ENCODE measurements at places on chromosomes 7 and 10. TPM values are rescaled to one million over a fixed set of nuclear protein-coding genes. Genes with fewer than 3 reads are reported as not detected.

HECW1 gene
- polyA plus RNA-seq: not detected

RAPGEF5 gene
- polyA plus RNA-seq: 0.86 TPM

LRRC4 gene
- not detected for polyA plus RNA-seq

NAT16 gene
- not detected for polyA plus RNA-seq

ABCC2 gene
- polyA plus RNA-seq: 0.14 TPM

CPEB3 gene
- 1.6 TPM for polyA plus RNA-seq

MRM2 gene
- 35.6 TPM for polyA plus RNA-seq

CFAP69 gene
- polyA plus RNA-seq: not detected

CYP2C8 gene
- 0.24 TPM for polyA plus RNA-seq

GRCh38 chr10:127142856-127143255 is 53.5 kb downstream of the INSYN2A start:
- no peak for DNase-seq

DNA sequence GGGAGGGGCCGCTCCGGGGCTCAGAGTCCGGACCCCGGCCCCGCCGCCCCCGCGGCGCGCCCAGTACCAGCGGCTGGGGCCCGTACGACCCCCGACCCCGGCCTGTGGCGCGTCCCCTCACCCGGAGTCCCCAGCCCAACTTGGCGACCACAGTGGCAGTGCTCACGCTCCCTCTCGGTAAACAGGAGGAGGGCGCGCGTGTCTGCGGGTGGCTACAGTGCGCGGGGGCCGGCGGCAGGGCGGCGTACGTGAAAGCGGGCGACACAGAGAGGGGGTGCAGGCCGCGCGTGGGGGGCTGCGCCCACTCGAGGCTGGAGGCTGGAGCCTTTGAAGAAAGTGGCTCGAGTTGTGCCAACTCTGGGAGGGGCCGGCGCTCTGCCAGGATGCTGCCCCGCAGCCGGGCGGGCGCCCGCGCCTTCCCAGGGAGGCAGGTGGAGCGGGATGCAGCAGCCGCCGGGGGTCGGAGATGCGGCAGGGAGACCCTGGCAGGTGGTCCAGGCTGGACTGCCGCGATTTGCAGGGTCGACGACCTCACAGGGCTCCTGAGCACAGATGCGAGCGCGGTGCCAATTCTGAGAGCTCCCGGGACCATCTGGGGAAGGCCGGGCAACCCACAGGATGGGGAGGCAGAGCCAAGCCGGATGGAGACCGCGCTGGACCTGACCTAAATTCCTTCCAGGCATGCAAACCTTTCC is 655 bp downstream of the PTPRE start:
- no peak for DNase-seq

DNA sequence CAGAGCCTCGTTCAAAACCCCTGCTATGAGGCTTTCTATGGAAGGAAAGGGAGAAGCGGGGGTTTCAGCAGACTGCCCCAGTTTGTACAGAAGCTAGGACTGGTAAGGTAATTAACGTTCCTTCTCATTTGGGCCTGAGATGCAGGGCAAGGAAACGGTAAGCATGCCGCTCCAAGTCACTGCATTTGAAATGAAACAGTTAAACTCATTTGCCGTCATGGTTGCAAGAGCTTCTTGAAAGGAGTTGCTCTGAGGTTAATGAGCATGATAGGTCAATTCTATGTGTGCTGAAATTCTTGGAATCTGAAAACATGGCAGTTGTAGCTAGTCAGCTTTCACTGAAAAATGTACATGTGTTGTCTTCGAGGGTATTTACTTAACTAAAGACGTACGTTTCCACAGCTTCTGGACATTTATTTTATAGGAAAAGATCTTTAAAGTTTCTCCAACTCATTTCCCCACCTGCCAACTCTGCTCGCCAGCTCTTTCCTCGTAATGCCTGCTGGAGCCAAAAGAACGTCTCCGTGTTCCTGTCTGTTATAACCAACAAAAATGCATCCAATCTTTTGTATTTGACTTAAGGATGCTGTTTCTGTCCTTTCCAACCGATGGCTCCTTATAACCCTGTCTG is 73.3 kb downstream of the ADAM12 start:
- no peak for DNase-seq

- no peak for DNase-seq
Measured at GRCh38 chr10:6114805-6115341, 26.0 kb downstream of the RBM17 start.

DNA sequence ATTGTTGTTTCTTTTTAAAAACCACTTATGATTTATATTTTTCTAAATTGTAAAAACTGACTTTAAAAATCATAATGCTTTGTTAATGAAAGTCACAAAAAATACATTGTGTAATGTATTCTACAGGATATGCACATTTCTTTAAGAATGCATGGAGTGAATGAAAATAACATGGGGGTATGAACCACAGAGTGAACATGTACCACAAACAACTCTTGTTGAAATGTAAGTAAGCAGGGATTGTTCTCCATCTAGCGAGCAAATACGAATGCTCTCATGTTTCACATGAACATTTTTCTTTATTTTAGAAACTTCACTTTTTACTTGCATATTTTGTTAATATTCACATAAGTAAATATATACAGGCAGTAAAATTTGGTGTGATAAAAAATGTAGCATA is 35.6 kb upstream of the LAMB4 start:
- DNase-seq: no peak

DNA sequence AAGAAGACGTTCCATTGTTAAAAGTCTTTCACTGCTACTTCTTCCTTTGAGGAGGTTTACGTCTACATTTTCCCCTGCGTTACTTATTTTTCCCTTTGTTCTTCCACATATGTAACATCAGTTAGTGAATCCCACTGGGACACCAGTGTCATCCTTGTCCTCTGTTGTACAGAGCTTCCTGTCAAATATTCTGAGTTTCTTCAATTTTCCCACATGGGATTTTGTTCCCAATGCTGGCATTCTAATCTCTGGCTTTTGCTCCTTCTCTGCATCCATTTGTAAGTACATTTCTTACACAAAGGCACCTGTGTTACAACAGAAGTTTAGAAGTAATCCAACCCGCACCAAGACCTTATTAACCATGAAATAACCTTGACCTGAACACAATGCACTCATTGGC is 627.4 kb upstream of the PFKP start:
- DNase-seq: no peak

DNA sequence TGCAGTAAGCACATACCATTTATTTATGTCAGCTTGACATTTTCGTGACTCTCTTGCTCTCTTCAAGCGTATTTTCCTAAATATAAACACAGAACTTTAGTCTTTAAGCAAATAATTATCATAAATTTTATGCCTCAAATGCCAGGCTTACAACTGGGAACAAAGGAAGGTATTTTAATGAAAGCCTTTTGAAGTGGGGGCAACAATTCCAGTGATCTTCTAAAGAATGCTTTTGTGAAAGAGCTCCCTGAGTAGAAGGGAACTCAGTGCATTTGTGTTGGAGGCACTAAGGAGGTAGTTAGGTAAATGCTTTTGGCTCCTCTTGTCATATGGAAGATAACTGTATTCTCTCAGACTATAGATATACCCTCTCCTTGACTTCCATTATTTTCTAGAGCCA is 104.9 kb downstream of the VPS50 start:
- no peak for DNase-seq

DNA sequence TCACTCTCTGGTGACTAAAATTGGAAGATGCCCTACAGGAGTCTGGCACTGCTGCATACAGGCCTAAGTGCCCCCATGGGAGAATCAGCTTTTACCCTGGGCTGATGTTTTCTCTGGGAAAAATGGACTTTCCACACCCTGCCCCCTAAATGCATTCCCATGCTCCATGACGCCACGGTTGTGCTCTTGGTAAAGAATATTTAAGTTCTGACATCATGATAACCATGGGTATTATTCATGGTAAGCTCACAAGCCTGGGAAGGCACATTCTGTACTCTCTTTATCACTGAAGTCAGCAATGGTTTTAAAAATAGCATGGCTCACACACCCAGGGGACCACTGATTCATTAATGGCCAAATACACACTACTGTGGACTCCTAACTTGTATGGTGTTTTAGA is 43.4 kb downstream of the HIPK2 start:
- no peak for DNase-seq

GRCh38 chr7:29510028-29510427 is 53.6 kb upstream of the PRR15 start:
- no peak for DNase-seq

- DNase-seq: no peak
Measured at GRCh38 chr10:21159669-21160068, 262.6 kb upstream of the NEBL start.

DNA sequence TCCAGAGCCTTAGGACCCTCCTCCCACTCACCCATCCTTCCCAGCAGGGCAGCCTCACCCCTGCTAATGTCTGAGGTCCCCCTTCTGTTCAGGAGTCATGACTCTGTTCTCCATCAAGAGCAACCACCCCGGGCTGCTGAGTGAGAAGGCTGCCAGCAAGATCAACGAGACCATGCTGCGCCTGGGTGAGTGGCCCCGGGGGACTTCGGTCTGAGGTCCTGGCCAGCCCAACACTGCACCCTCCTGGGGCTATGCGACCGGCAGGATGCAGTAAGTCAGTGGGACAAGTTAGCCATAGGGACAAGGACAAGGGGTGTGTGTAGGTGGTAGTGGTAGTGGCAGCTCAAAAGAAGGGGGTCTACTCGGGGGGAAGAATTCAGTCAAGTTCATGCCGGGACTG is 16.2 kb upstream of the AHCYL2 start:
- no peak for DNase-seq

DNA sequence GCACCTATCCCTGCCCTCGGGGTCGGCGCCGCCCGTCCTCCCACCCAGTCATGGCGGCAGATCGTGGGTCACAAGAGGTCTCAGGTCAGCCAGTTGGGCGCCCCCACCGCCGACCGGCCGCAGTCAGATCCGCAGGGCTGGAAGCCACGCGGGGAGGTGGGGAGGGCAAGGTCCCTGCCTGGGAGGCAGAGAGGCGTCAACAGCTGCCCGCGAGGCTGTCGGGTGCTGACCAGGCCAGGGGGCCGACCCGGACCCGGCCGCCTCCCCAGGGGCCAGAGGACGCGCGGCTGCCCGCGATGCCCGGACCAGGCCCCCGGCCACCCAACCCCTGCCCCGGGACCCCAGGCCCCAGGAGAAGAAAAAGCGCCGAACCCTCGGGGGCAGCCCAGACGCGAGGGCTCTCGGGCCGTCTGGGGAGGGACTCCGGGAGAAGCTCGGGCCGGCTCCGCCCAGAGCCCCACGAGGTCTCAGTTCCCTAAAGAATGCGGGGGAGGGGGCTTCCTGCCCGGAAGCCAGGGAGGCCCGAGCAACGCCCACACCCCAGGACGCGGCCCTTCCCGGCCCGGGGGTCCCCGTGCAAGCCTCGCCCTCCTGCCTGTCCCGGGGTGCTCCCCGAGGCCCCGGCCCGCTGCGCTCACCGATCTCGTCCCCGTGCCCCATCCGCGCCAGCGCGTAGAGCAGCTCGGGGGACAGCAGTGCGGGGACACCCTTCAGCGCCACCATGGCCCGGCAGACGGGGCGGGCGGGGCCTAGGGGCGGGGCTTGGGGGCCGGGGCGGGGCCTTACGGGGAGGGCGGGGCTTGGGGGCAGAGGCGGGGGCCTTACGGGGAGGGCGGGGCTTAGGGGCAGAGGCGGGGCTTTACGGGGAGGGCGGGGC is at the start of gene FUOM:
TSS of gene FUOM (minus strand) at position 735 of the 877 bp plus-strand sequence. CDS start at position 723, 12 bp downstream.
- DNase-seq: peak; percentile 66

GRCh38 chr7:142442396-142442795 is 184.5 kb upstream of the PRSS58 start:
- DNase-seq: no peak

DNA sequence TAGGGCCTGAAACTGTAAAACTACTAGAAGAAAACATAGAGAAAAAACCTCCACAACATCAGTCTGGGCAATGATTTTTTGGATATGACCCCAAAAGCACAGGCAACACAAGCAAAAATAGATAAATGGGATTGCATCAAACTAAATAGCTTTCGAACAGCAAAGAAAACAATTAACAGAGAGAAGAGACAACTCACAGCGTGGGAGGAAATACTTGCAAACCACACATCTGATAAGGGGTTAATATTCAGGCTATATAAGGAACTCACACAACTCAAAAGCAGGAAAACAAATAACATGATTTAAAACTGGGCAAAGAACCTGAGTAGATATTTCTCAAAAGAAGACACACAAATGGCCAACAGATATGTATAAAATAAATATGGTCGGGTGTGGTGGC is 7.7 kb upstream of the GSTK1 start:
- no peak for DNase-seq

- no peak for DNase-seq
Measured at GRCh38 chr10:92038949-92039348, 115.4 kb downstream of the BTAF1 start.

GRCh38 chr7:149133028-149133710 is 7.0 kb upstream of the ZNF425 start:
- no peak for DNase-seq

DNA sequence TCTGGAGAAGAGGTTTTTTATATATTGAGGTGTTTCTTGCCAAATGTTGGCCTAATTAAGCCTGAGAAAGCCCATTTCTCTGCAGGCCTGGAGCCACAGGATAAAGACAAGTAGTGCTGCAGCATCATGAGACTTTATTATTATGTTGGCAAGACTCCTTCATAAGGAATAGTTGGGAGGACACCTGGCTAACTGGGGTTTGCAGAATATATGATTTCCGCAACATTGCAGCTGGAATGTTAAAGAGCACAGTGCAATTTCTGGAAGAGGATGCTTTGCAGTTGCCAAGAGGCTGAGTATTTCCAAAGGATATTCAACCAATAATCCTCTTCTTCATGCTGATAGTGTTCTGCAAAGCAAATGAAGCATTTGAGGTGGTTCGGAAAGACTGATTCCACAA is 1512.8 kb upstream of the LRRTM3 start:
- DNase-seq: no peak

- no peak for DNase-seq
Measured at GRCh38 chr7:126791306-126791705, 461.4 kb downstream of the GRM8 start.

GRCh38 chr10:11329062-11329673 is 282.3 kb downstream of the USP6NL start:
- DNase-seq: no peak

DNA sequence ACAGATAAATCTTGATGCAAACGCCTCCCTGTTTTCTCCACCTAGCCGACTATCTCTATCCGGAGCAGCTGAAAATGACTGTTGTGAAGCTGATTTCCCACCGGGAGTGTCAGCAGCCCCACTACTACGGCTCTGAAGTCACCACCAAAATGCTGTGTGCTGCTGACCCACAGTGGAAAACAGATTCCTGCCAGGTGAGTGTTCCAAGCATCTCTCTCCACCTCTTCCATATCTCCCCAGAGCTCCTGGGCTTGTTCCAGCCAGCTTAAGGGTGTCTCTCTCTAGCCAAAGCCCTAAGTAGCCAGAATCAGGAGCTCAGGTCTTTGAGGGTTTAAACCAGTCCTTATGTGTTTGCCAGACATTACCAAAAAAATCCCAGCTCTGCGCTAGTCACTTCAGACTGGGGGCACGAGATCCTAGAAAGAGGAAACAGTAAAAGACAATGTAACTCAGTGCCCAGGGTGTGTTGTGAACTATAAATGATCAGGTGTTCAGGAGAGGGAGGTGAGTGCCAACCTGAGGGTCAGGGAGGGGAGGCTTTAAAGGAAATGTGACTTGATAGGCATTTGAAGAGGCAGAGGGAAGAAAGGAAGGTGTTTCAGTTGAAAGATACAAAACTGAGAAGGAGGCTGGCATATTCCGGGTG is 4.4 kb downstream of the PLAU start:
- DNase-seq: no peak
